ENCODE measurements at places on chromosomes 4 and X. TPM values are rescaled to one million over a fixed set of nuclear protein-coding genes. Genes with fewer than 3 reads are reported as not detected.
A peak's percentile ranks its signal among the peaks of the same experiment; 100 is the strongest.

UGT2B11 gene
- not detected for total RNA-seq

MAML3 gene
- total RNA-seq, result 31.0 TPM

TGIF2LX gene
- total RNA-seq, result not detected

MAGEA2 gene
- 3.5 TPM for total RNA-seq

MAOB gene
- 0.10 TPM for total RNA-seq

CEP44 gene
- total RNA-seq, result 9.5 TPM

GC gene
- total RNA-seq, result 0.23 TPM

SAGE1 gene
- 0.15 TPM for total RNA-seq

GPR82 gene
- not detected for total RNA-seq

ARHGEF38 gene
- not detected for total RNA-seq

TMPRSS11A gene
- not detected for total RNA-seq

APLN gene
- total RNA-seq, result 3.5 TPM

ATP1B4 gene
- total RNA-seq, result not detected

SCRG1 gene
- not detected for total RNA-seq

COX7B2 gene
- total RNA-seq, result not detected

MMRN1 gene
- 304 TPM for total RNA-seq

GAGE2A gene
- not detected for total RNA-seq

CLDN2 gene
- not detected for total RNA-seq

GRCh38 chrX:96314985-96315384 lies 369.7 kb upstream of the DIAPH2 start:
- no peaks in the 10 kb centered on the region for H3K4me1 ChIP-seq
- H3K36me3 ChIP-seq, result no peaks in the 10 kb centered on the region
- no peak for DNase-seq
- no peak overlapping the region for H3K4me3 ChIP-seq

GRCh38 chrX:154748712-154749339 lies 2.1 kb downstream of the GAB3 start:
- no peaks in the 10 kb centered on the region for H3K36me3 ChIP-seq
- H3K4me1 ChIP-seq, result peaks cover 5% of the 10 kb centered on the region
- H3K27me3 ChIP-seq, result peaks cover 2% of the 10 kb centered on the region
- H3K4me3 ChIP-seq, result no peak overlapping the region

GRCh38 chr4:53994382-53995102 lies 69.9 kb downstream of the CHIC2 start:
- peaks cover 9% of the 10 kb centered on the region for H3K36me3 ChIP-seq
- peak overlapping the region; percentile 24 for H3K4me3 ChIP-seq
- DNase-seq, result peak; percentile 26

DNA sequence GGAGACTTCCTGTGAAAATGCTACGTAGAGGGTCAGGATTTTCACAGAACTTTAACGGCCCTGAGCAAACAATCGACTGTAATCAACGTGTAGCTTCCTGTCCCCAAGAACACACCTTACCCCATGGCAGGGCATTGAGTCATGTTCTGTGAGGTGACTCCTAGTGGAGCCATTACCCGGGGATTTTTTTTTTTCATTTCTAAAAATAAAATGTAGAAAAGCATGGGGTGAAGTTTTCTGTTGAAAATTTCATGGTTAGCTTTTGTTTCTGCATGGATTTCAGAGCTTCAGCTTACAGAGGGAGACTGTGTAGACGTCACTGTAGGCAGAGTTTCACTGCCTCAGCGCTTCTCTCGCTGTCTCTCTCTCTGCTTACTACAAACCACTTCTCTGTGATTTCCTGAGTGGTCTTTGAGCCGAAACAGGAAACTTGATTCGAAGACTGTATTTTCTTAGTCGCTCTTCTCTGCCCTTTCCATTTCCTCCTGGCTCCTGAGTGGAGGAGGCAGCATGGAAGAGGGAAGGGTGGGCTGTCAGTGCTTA lies 111.7 kb downstream of the NFKB1 start:
- peak overlapping the region; percentile 78 for H3K4me3 ChIP-seq
- peaks cover 72% of the 10 kb centered on the region for H3K36me3 ChIP-seq
- peaks cover 4% of the 10 kb centered on the region for H3K27me3 ChIP-seq
- no peak for DNase-seq

GRCh38 chrX:116292183-116292582 lies 121.6 kb downstream of the AGTR2 start:
- no peak overlapping the region for H3K4me3 ChIP-seq
- no peaks in the 10 kb centered on the region for H3K27me3 ChIP-seq
- H3K36me3 ChIP-seq, result no peaks in the 10 kb centered on the region
- DNase-seq, result no peak
- H3K4me1 ChIP-seq, result no peaks in the 10 kb centered on the region

- H3K4me1 ChIP-seq, result peaks cover 13% of the 10 kb centered on the region
- peak within 1 kb of the TSS; percentile 96 for H3K4me3 ChIP-seq
- peak; percentile 71 for DNase-seq
- peaks cover 10% of the 10 kb centered on the region for H3K36me3 ChIP-seq
- H3K27ac ChIP-seq, result peak within 1 kb of the TSS; percentile 61
- peaks cover 12% of the 10 kb centered on the region for H3K27me3 ChIP-seq
Observed at GRCh38 chr4:90127223-90127705, at the start of gene CCSER1. Gene CCSER1, plus strand, starts transcription at chr4:90127394.

- no peak overlapping the region for H3K4me3 ChIP-seq
- no peaks in the 10 kb centered on the region for H3K4me1 ChIP-seq
Observed at GRCh38 chrX:23559975-23560374, 107.3 kb upstream of the PRDX4 start.

GRCh38 chr4:26299254-26299882 lies 21.4 kb upstream of the RBPJ start:
- H3K36me3 ChIP-seq, result no peaks in the 10 kb centered on the region
- no peaks in the 10 kb centered on the region for H3K27me3 ChIP-seq
- no peak for DNase-seq
- H3K4me3 ChIP-seq, result no peak overlapping the region

- no peak overlapping the region for H3K27ac ChIP-seq
- DNase-seq, result no peak
- H3K27me3 ChIP-seq, result peaks cover 2% of the 10 kb centered on the region
- H3K4me1 ChIP-seq, result peaks cover 9% of the 10 kb centered on the region
Observed at GRCh38 chr4:48042979-48043461, 26.4 kb downstream of the NIPAL1 start.

DNA sequence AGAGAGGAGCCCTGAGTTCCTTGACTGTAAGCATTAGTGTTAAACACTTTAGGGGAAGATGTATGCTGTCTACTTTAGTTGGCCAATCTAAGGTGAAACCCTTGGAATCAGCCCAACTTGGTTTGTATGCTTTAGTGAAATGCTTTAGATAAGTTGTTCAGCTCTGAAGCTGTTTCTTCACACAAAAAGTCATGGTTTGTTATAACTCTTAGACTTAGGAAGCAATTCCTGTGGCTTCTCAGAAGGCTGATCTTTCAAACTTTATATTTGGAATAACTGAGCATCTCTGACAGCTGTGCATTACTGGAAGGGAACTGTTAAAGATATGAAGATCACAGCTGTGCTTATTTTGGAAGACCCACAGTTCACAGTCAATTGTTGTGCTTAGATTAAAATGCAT lies 714.1 kb downstream of the FAT4 start:
- no peak overlapping the region for H3K4me3 ChIP-seq
- H3K4me1 ChIP-seq, result no peaks in the 10 kb centered on the region
- no peak overlapping the region for H3K27ac ChIP-seq
- DNase-seq, result no peak
- H3K27me3 ChIP-seq, result peaks cover 1% of the 10 kb centered on the region

- no peaks in the 10 kb centered on the region for H3K4me1 ChIP-seq
- no peaks in the 10 kb centered on the region for H3K27me3 ChIP-seq
- no peak overlapping the region for H3K27ac ChIP-seq
- no peak overlapping the region for H3K4me3 ChIP-seq
Observed at GRCh38 chrX:134161162-134161561, 75.8 kb upstream of the CCDC160 start.

GRCh38 chr4:185911556-185912064 lies 99.6 kb upstream of the SORBS2 start:
- H3K4me3 ChIP-seq, result no peak overlapping the region
- H3K36me3 ChIP-seq, result no peaks in the 10 kb centered on the region
- no peak for DNase-seq
- H3K27ac ChIP-seq, result no peak overlapping the region
- no peaks in the 10 kb centered on the region for H3K4me1 ChIP-seq
- no peaks in the 10 kb centered on the region for H3K27me3 ChIP-seq

GRCh38 chr4:5019796-5020195 lies 538 bp upstream of the CYTL1 start:
- H3K4me1 ChIP-seq, result no peaks in the 10 kb centered on the region
- no peak for DNase-seq
- H3K27ac ChIP-seq, result no peak overlapping the region

DNA sequence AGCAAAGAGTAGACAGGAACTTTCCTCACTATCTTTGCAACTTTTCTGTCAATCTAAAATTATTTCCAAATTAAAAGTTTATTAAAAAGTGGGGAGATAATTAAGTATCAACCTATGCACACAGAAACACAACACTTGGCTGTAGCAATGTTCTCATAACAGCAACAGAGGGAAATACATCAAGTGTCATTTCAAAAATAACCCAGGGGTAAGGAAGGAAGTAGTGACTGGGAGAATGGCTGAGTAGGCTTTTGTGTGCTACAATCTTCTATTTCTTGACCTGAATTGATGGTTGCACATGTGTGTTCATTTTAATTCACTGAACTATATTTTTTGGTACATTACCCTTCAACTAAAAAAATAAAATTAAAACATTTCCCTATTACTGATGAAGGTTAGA lies 67.5 kb downstream of the ABCG2 start:
- peaks cover 4% of the 10 kb centered on the region for H3K36me3 ChIP-seq
- H3K4me1 ChIP-seq, result peaks cover 27% of the 10 kb centered on the region
- no peak for DNase-seq
- H3K4me3 ChIP-seq, result no peak overlapping the region
- H3K27me3 ChIP-seq, result no peaks in the 10 kb centered on the region

GRCh38 chrX:38856670-38857265 lies 55.5 kb downstream of the MID1IP1 start:
- H3K27me3 ChIP-seq, result peaks cover 1% of the 10 kb centered on the region
- no peak overlapping the region for H3K4me3 ChIP-seq
- no peak overlapping the region for H3K27ac ChIP-seq
- no peak for DNase-seq

- peaks cover 4% of the 10 kb centered on the region for H3K36me3 ChIP-seq
- peaks cover 6% of the 10 kb centered on the region for H3K27me3 ChIP-seq
- DNase-seq, result no peak
- no peak overlapping the region for H3K27ac ChIP-seq
- H3K4me1 ChIP-seq, result peaks cover 25% of the 10 kb centered on the region
Observed at GRCh38 chr4:48683784-48684666, 96.1 kb downstream of the FRYL start.

DNA sequence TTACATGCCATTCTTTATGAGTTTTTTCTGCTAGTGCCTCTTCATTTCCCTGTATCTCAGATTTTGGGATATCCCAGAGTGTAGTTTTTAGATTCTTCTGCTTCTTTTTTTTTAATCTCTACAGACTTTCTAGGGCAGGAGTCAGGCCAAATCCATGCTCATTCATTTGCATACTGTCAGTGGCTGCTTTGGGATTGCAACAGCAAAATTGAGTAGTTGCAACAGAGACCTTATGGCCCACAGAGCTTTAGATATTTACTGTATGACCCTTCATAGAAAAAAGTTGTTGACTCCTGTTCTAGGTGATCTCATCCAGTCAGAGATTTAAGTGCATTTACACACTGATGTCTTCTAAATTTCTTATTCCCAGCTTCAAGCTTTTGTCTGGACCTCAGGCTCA lies 35.3 kb downstream of the ARFIP1 start:
- H3K36me3 ChIP-seq, result peaks cover 65% of the 10 kb centered on the region
- peaks cover 3% of the 10 kb centered on the region for H3K27me3 ChIP-seq
- DNase-seq, result no peak
- H3K4me1 ChIP-seq, result peaks cover 30% of the 10 kb centered on the region
- H3K27ac ChIP-seq, result no peak overlapping the region
- H3K4me3 ChIP-seq, result no peak overlapping the region

DNA sequence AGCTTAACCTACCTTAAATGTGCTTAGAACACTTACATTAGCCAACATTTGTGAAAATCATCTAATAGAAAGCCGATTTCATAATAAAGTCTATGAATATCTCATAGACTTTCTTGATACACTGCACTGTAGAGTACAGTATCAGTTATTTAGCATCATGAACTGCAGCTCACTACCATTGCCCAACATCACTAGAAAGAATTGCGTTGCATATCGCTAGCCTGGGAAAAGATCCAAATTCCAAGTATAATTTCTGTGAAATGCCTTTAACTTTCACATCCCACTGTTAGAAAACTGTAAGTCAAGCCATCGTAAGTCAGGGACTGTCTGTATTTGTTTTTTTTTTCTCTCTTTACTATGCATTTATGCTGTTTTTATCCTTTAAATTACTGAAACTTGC lies 918.6 kb upstream of the PABPC4L start:
- no peak overlapping the region for H3K4me3 ChIP-seq
- H3K27me3 ChIP-seq, result peaks cover 1% of the 10 kb centered on the region
- no peaks in the 10 kb centered on the region for H3K36me3 ChIP-seq
- no peak overlapping the region for H3K27ac ChIP-seq

- DNase-seq, result no peak
- no peaks in the 10 kb centered on the region for H3K27me3 ChIP-seq
- no peak overlapping the region for H3K4me3 ChIP-seq
- peaks cover 8% of the 10 kb centered on the region for H3K4me1 ChIP-seq
- no peaks in the 10 kb centered on the region for H3K36me3 ChIP-seq
Observed at GRCh38 chrX:101369687-101370086, 16.3 kb downstream of the BTK start.

- H3K27me3 ChIP-seq, result no peaks in the 10 kb centered on the region
- H3K4me1 ChIP-seq, result peaks cover 28% of the 10 kb centered on the region
- H3K27ac ChIP-seq, result no peak overlapping the region
- no peaks in the 10 kb centered on the region for H3K36me3 ChIP-seq
- H3K4me3 ChIP-seq, result no peak overlapping the region
Observed at GRCh38 chr4:55258152-55258865, 87.7 kb upstream of the SRD5A3 start.

DNA sequence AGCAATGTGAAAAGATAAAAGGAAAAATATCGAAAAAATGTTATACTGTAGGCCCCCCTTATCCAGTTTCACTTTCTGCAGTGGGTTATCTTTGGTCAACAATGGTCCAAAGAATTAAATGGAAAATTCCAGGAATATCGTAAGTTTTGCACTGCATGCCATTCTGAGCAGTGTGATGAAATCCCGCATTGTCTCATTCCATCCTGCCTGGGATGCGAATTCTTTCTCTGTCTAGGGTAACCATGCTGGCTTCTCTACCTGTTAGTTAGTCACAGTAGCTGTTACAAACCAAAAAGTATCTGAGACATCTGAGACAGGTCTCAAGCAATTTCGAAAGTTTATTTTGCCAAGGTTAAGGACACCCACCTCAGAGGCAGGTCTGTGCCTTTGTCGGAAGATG lies 170.3 kb downstream of the COX18 start:
- no peaks in the 10 kb centered on the region for H3K36me3 ChIP-seq
- H3K4me3 ChIP-seq, result no peak overlapping the region
- no peaks in the 10 kb centered on the region for H3K27me3 ChIP-seq
- no peak overlapping the region for H3K27ac ChIP-seq

- H3K36me3 ChIP-seq, result no peaks in the 10 kb centered on the region
- H3K27me3 ChIP-seq, result no peaks in the 10 kb centered on the region
- DNase-seq, result no peak
- peaks cover 6% of the 10 kb centered on the region for H3K4me1 ChIP-seq
Observed at GRCh38 chr4:112674376-112674775, 37.4 kb downstream of the LARP7 start.

- H3K4me1 ChIP-seq, result peaks cover 10% of the 10 kb centered on the region
- no peak for DNase-seq
- no peak overlapping the region for H3K4me3 ChIP-seq
- H3K36me3 ChIP-seq, result no peaks in the 10 kb centered on the region
- H3K27me3 ChIP-seq, result no peaks in the 10 kb centered on the region
Observed at GRCh38 chr4:13516315-13516860, 27.9 kb downstream of the NKX3-2 start.
